Stimulated activated CD8-positive, alpha-beta memory T cell treated with anti-CD3 and anti-CD28 coated beads, Interleukin-4, amount 100 ng/mL, for 1 hour (primary cell): ENCODE measurements at places on chromosomes 1 and 21.

- no peak for DNase-seq
These were observed 623 bp upstream of the BGLAP start for GRCh38 chr1:156241311-156241811.

DNA sequence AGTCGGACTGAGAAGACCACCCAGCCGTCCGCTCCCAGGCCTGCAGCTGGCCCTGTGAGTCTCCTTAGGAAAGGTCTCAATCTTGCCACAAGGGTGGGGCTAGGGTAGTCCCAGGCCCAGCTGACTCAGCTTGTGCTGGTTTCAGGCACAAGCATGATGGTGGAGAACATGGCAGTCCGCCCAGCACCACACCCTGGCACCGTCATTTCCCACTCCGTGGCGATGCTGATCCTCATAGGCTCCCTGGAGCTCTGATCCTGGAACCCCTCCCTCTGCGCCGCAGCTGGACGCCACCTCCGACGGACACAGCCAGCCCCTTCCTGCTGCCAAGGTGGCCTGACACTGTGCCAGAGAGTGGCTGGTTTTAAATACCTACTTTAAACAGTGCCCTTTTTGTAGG, 10.7 kb downstream of the TMEM81 start:
- no peak for DNase-seq

DNA sequence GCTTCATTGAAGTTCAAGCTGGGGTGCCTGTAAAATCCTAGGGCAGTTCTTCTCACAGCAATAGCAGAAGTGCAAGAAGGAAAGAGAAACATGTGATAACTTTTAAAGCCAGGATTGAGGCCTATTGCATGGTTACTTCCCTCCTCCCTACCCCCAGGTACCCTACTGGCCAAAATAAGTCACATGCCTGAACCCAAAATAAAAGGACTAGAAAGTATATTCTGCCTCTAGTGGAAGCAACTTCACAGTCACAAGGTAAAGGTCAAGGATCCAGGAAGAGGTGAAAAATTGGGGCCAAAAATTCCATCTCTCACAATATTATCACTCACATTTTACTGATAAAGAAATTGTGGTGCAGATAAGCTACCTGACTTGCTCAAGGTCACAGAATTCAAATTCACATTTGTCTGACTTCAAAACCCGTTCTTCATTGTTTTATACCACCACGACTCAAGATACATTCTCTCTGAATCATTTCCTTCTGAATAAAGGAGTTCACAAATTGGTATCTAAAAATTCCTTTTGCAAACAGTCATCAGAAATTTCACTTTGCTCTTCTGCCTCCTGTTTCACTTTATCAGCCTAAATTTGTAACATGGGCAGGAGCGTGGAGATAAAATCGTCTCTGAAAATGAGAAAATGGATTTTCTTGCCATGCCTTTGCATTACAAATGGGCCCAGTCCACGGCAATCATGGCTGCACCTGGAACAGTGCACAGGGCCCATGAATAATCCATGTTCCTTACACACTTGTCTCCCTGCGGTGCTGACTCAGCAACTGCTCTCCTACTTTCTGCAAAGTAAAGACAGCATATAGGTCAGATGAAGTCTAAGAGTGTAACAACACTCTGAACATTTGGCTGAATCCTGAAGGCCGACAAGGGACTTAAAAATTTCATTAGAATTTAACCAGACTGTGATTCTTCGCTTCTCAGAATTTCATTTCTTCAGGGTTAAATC, 485.3 kb upstream of the NFIA start:
- no peak for DNase-seq

DNA sequence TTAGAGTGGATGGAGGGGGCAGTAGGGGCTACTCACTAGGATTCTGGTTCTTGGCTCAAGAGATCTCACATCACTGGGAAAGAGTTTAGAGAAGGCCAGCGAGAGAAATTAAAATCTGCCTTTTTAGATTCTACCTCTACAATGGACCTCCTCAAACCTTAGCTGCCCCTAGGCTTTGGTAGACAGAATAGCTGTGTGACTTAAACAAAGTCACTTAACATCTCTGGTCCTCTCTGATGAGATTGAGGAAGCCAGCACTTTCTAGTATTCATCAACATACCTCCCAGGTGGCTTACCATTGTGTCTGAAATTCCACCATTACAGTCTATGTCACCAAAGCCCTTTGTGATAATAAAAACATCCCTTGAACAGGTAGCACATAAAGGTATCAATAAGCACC, 18.7 kb downstream of the AADACL4 start:
- DNase-seq: no peak

DNA sequence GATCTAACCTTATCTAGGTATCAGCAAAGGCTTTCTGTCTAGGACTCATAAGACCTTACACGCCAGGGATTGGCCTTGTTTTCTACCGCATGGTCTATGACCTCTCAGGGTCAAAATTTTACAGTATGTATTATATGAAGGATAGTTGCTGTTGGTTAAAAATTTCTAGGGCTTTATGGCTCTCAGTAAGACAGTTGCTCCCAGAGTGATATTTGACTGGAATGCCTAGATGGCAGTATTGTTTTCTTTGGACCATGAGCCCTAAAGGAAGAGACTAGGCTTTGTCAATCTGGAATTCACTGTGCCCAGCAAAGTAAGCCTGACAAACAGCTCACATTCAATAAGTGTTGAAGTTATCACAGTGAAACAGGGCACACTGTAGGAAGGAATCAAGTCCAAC, 37.6 kb downstream of the C1orf87 start:
- no peak for DNase-seq

- no peak for DNase-seq
These were observed 50.5 kb downstream of the RNF115 start for GRCh38 chr1:145773423-145773822.

DNA sequence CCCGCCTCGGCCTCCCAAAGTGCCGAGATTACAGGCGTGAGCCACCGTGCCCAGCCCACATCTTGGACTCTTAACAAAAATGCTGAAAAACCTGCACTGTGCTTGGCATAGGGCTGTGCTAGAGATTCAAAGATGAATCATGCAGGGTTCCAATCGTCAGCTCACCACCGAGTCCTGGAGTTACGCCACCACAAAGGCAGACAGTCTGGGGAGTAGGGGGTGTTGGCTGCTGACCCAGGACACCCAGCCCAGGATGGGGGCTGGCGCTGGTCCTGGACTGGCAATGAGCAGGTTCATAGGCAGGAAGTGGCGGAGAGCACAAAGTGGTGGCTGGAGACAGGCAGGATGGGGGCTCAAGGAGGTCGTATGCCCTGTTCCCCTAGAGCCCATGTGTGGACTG, 16.0 kb downstream of the PSRC1 start:
- no peak for DNase-seq

DNA sequence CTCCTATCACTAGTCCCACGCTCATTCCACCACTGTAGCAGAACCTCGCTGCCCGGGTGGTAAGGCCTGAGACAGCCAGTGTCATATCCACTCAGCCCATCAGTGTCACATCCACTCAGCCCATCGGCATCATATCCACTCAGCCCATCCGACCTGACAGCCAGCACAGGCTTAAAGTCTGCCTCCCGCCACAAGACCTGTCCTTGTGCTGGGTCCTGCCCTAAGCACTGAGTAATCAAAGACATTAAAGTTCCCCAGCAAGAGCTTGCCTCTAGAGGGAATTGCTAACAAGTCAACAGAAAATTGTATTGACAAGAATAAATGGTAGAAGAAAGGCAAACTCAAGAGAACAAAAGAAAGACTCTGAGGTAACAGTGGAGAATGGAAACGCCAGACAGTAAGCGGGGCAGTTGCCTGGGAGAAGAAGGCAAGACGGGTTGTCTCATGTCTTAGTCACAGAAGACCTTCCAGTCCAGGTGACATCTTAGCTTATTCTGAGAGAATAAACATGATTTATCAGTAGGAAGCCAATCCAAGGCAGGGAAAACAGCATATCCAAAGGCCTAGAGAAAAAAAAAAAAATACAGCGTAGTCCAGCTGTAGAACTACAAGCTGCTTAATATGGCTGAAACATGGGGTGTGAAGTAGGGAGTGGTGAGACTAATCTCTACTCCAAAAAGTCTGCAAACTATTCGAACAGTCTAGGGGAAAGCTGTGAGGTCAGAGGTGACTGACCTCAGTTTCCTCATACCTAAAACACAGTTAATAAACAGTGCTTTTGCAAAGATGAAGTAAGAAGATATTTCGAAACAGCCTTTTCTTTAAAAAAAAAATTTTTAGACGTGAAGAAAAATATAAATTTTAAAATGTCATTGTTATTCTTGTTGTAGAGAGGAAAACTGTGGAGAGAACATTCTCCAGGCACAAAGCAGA, 1.1 kb downstream of the ITLN1 start:
- no peak for DNase-seq

DNA sequence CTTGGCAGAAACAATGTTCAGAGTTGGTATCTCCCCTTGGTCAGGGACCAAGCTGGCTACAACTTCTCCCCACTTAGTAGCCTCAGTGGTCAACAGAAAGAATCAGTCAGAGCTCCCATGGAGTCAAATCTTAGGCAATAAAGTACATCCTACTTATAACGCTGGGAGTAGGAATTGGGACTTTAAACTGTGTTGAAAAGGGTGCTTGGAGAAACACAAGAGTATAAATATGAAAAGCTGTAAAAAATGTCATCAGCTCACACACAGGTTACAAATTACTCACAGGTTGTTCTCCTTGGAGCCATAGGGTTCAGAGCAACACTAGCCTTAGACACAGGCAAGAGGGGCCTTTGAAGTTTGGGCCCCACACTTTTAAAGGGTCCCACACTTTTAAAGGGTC, 67.4 kb downstream of the WLS start:
- no peak for DNase-seq

- DNase-seq: no peak
These were observed 88.0 kb upstream of the IFFO2 start for GRCh38 chr1:19044471-19044870.

DNA sequence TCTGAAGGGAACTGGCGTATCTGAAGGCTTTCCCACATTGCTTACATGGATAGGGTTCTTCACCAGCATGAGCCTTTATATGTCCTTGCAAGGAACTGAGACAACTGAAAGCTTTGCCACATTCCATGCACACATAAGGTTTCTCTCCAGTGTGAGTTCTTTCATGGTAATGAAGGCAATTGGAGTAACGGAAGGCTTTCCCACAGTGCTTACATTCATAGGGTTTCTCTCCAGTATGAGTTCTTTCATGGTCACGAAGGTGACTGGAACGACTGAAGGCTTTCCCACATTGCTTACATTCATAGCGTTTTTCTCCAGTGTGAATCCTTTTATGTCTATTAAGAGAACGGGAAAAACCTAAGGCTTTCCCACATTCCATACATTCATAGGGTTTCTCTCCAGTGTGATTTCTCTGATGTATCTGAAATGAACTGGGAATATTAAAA, 15.0 kb downstream of the ZNF124 start:
- no peak for DNase-seq

DNA sequence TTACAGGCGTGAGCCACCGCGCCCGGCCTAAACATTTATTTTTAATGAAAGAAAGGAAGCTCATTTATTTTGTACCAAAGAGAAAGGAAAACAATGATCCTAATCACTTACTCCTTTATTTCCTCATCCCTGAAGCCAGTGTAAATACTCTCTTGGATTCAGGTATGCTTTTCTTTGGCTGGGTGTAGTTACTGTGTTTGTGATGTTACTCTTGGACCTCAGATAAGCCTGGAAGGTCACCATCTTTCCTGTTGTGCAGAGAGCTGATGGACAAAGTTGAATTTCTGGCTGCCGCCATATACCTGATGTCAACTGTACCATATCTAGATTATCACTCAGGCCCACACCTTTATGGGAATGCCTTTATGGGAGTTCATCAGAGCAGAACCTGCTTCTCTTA, 35.4 kb upstream of the FOXE3 start:
- no peak for DNase-seq

DNA sequence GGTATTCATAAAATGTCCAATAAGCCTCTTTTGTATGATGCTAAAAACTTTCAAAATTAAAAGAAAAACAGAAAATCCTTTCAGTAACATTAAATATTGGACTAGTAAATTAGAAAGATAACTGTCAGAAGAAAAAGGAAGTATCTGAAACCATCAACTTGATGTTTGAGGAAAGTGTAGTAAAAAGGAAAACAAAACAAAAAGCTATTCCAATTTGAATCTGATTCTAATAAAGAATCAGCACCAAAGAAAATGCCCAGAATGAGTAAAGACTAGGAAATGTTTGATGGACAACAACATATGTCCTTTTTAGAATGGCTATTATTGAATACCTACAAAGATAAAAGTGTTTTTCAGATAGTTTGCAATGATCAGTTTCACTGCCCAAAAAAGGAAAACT, 79.9 kb upstream of the RBM34 start:
- no peak for DNase-seq

- DNase-seq: no peak
These were observed 80.1 kb downstream of the CAPZB start for GRCh38 chr1:19405195-19405760.

DNA sequence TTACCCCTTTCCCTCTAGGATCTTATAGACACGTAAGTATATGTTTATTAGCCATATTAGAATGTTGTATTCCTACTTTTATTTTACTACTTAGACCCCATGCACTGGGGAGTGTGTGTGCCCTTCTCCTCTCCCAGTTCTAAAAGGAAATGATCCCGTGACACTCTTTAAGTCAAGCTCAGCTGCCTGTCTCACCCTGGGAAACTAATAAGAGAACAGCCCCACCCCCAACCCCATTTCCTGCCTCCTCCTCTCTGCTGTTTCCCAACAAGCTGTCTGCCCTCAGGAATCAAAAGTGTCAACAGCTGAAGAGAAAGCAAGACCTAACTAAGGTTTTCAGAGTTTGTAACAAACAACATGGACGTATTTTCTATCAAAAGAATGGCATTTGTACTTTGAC, 92.6 kb upstream of the VAV3 start:
- DNase-seq: no peak

DNA sequence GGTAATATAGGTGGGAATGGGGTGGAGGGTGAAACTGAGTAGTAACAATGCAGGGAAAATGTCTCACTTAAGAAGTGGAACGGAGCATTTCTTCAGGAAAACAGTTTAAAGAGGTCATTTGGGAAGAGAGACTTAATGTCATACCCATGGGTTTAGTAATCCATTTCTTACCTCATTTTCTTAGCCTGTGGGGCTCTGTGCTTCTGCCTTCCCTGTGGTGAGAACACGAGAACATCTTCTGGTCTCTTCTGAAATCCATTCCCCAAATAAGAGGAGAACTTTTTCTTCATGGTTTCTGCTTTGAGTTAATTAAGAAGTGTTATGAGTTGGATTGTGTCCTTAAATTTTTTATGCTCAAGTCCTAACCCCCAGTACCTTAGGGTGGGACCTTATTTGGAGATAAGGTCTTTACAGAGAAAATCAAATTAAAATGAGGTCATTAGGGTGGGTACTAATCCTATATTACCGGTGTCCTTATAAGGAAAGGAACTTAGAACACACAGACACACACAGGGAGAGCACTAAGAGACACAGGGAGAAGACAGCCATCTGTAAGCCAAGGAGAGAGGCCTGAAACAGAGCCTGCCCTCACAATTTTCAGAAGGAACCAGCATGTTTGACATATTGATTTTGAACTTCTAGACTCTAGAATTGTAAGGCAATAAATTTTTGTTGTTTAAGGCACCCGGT, 5.4 kb downstream of the CCDC190 start:
- DNase-seq: no peak

- no peak for DNase-seq
These were observed 255.3 kb downstream of the PDE4B start for GRCh38 chr1:66048011-66048410.

- DNase-seq: no peak
These were observed 1.2 kb upstream of the LHX9 start for GRCh38 chr1:197915862-197916499.

- no peak for DNase-seq
These were observed 61.3 kb upstream of the BCL9 start for GRCh38 chr1:147479864-147480564.
